ENCODE measurements at places on chromosomes 3 and 15.
A peak's percentile ranks its signal among the peaks of the same experiment; 100 is the strongest.

GRCh38 chr15:98841419-98841970 lies 166.1 kb downstream of the PGPEP1L start:
- DNase-seq = no peak

DNA sequence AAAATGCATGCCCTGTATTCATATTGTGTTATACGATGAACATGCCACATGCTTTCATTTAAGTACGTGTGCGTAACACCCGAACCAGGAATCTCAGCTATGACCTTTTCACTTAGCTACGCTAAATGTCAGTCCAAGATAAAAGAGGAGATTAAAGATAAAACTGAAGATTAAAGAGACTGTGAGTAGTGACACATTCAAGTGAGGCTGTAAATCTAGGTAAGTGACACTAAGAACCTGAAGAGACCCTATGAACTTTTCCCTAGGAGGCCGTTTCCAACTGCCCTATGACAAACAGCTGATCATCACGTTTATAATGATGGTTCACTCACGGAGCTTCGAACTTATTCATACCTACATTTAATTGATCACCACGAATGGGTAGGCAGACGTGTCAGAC lies 32.2 kb downstream of the TFRC start:
- no peak for DNase-seq

GRCh38 chr3:79032686-79033318 lies 735.0 kb downstream of the ROBO1 start:
- no peak for DNase-seq

DNA sequence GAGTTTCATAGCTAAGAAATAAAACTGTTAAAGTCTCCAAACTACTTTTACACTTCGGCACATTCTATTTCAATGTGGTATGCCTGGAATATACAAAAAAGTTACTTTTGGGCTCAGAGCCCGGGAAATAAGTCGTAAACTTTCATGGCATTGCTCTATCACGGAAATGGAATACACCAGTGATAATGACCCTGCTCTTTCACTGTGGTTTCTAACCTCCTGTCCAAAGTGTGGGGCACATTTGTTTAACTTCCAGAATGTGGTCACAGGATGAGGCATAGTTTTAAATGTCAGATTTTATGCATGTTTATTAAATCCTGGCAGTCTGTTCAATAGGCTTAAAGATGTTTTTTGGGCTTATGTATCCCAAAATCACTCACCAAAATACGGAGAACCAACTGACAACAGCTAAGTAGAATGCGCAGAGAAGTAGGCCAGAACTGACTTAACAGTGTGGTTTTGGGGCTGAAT lies 5.1 kb downstream of the CXCR6 start:
- no peak for DNase-seq

GRCh38 chr3:128400671-128401070 lies 66.0 kb downstream of the DNAJB8 start:
- DNase-seq = no peak

DNA sequence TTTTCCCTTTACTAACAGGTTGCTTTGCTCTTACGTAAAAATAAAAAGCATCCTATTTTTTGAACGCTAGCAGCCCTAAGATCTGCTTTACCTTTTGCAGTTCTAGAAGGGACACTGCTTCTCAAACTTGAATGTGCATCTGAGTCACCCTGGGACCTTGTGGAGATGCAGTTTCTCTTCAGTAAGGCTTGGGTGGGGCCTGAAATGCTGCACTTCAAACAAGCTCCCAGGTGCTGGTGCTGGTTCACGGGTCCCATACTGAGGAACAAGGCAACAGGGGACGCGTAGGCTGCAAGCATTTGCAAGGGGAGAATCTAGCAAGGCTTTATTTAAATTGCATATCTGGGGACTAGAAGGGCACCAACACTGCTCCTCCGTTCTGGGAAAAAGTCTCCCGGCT lies 30.0 kb downstream of the MB21D2 start:
- no peak for DNase-seq

GRCh38 chr3:52830535-52831258 lies at the start of gene ITIH4:
ITIH4 (minus strand) TSS chr3:52830672; CDS start chr3:52830642, 30 bp downstream.
- no peak for DNase-seq

- DNase-seq = peak; percentile 21
Measured at GRCh38 chr15:76998663-76999285, 3.8 kb downstream of the PSTPIP1 start.

GRCh38 chr15:45784656-45785055 lies 149.8 kb downstream of the SQOR start:
- no peak for DNase-seq

GRCh38 chr15:56772868-56773639 lies 39.7 kb upstream of the ZNF280D start:
- DNase-seq = no peak

- no peak for DNase-seq
Measured at GRCh38 chr3:134608023-134608770, 42.6 kb downstream of the KY start.

DNA sequence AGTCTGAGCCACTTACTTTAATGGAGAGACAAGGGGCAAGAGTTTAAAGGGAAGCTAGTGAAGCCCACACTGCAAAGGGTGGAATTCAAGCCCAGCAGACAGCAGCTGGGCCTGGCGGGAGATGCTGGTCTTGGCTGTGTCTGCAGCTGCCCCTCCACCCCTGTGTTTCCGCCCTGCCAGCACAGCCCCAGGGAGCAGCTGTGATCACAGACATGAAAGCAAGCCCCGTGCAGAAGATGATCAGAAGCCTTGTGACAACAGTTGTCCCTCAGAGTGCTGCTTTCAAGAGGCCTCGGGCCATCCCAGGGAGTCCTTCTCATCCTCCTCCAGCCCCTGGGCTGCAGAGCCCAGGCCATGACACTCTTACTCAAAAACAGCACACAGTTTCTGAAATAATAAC lies 24.1 kb upstream of the SLC6A1 start:
- DNase-seq = no peak

GRCh38 chr3:73868688-73869315 lies 244.1 kb upstream of the PDZRN3 start:
- DNase-seq = no peak

All from activated CD8-positive, alpha-beta memory T cell treated with anti-CD3 and anti-CD28 coated beads, Interleukin-2, amount 50 U/mL, for 4 hours (primary cell).